ENCODE measurements at places on chromosomes 3 and 15.

- no peaks in the 10 kb centered on the region for H3K36me3 ChIP-seq
- no peaks in the 10 kb centered on the region for H3K4me1 ChIP-seq
- H3K27ac ChIP-seq, result no peak overlapping the region
- H3K4me3 ChIP-seq, result no peak overlapping the region
Measured at GRCh38 chr15:67779549-67780111, 45.7 kb upstream of the SKOR1 start.

- H3K27ac ChIP-seq, result peak overlapping the region; percentile 98
- H3K27me3 ChIP-seq, result no peaks in the 10 kb centered on the region
- no peaks in the 10 kb centered on the region for H3K36me3 ChIP-seq
Measured at GRCh38 chr3:152269056-152269830, 514 bp downstream of the MBNL1 start.

DNA sequence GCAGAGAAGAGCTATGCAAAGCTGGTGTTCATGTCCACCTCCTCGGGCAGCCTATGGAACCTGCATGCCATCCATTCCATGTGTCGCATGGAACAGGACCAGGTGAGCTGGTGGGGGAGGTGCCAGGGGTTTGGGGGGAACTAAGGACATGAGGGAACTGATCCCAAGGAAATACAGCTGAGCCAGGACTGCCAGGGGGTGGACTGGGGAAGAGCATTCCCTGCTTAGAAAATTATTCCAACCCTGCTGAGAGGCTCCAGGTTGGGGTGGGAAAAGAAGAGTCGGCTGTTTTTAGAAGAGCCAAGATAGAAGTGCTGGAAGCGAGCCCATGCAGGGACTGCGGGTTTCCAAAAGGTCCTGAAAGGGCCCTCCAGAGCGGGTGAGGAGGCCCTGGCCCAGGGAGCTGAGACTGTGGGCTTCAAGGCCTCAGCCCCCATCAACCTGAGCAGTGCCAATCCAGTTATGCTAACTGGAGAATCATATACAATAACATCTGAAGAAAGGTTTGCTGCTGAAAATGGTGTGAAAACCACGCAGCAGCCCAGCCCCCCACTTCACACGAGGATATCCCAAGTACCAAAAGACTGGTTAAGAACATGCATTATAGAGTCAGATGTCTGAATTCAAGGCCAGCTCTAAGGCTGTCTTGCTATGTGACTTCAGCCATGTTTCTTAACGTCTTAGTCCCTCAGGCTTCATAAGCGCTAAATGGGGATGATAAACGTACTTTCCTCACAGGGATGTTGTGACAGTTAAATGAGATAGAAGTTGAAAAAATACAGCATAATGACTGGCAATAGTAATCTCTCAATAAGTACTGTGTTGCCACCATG is 7.8 kb downstream of the DISP2 start:
- H3K4me1 ChIP-seq, result peaks cover 5% of the 10 kb centered on the region
- H3K27ac ChIP-seq, result no peak overlapping the region
- H3K4me3 ChIP-seq, result no peak overlapping the region

DNA sequence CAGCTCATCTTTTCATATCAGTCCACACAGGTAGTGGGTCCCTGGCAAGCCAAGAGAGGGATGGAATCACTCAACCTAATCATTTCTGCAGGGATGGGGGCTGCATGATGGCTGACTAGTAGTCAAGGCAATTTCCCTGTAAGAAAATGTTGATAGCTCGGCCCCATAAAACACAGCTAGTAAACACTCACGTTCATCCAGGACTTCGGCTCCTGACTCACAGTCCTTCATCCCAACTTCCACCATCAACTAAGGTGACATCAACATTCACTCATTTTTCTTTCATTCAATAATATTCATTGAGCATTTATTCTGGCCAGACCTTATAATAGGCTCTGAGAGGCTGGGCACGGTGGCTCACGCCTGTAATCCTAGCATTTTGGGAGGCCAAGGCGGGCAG is 4.4 kb upstream of the ACAP2 start:
- H3K4me1 ChIP-seq, result no peaks in the 10 kb centered on the region
- DNase-seq, result no peak
- no peaks in the 10 kb centered on the region for H3K27me3 ChIP-seq
- no peak overlapping the region for H3K27ac ChIP-seq
- no peak overlapping the region for H3K4me3 ChIP-seq
- H3K36me3 ChIP-seq, result no peaks in the 10 kb centered on the region

DNA sequence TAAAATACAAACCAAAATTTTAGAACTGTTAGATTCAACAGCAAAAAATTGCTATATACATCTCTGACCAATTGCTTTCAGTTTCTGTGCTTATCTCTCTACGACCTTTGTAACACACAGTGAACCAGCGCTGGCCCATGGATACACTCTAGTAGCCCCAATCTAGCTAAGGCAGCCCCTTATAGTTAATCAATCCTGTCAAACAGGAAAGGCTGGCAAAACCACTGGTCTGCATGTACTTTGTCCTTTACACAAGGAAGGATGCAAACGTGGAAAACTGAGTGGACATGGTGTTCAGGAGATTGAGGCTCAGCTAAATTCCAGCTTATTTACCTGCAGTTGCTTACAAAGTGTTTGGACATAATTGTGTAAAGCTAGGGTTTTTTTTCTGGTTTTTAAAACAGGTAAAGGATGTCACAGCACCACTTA is 25.9 kb downstream of the ADGRG7 start:
- no peaks in the 10 kb centered on the region for H3K36me3 ChIP-seq
- no peaks in the 10 kb centered on the region for H3K4me1 ChIP-seq
- H3K27ac ChIP-seq, result no peak overlapping the region
- H3K4me3 ChIP-seq, result no peak overlapping the region

DNA sequence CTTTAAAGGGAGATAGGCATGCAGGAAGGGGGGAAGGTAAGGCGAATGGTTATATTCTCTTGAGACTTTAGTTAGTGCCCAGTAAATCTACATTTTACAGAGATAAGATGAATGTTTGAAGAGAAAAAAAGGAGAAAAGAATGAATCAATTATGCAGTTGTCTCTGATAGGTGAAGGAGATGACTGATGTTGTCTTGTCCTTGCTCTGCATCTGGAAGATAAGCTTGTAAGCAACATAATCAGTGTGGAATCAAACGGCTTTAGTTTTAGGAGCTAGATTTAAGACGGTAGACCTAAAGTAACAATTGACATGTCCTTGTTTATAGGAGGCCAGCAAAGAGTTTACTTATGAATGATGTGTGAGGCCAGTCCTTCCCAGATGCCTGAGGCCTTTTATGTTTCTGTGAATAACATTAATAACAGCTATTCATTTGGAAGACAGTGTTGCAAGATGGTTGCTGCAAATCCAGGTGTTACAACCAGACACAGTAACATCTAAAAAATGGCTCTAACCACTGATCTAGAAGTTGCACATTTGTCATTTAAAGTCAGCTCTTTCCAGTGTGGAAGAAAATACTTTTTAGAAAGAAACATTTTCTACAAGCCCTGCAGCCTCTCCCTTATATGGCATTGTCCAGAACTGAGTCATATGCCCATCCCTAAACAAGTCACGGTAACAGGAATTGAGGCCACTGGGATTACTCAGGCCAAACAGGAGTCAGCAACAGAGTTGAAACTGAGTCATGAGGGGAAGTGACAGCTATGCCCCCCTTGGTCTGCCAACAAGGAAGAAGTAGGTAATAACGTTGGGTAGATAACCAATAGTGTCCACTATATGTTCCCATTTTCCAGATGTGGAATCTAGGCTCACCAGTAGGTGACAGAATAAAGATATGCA is 77.5 kb upstream of the FBN1 start:
- no peak for DNase-seq
- no peak overlapping the region for H3K27ac ChIP-seq
- H3K4me3 ChIP-seq, result no peak overlapping the region
- no peaks in the 10 kb centered on the region for H3K36me3 ChIP-seq
- no peaks in the 10 kb centered on the region for H3K4me1 ChIP-seq

- H3K36me3 ChIP-seq, result no peaks in the 10 kb centered on the region
- H3K27me3 ChIP-seq, result no peaks in the 10 kb centered on the region
- H3K27ac ChIP-seq, result no peak overlapping the region
Measured at GRCh38 chr3:182889948-182890629, 90.2 kb downstream of the DCUN1D1 start.

DNA sequence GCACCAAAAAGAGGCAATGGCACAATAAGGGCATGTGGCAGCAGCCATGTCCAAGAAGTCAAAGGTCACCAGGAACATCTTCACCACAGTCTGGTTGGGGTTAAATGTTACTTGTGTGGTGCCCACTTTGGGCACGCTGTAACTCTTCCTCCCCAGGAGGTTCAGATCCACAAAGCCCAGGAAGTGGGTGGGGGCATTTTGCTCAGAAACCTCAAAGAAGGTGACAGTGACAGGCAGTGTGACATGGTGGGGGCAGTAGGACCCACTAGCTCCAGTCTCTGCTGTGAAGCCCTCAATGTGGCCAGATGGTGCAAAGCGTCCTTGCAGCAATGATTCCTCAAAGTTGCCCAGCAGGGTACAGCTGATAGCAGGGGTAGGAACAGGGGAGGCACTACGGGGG is 5.8 kb downstream of the ZNF80 start:
- no peaks in the 10 kb centered on the region for H3K27me3 ChIP-seq
- H3K4me3 ChIP-seq, result no peak overlapping the region
- no peaks in the 10 kb centered on the region for H3K36me3 ChIP-seq
- DNase-seq, result no peak
- no peak overlapping the region for H3K27ac ChIP-seq
- no peaks in the 10 kb centered on the region for H3K4me1 ChIP-seq

GRCh38 chr15:72368325-72368724 is 7.5 kb downstream of the HEXA start:
- DNase-seq, result no peak
- H3K27me3 ChIP-seq, result no peaks in the 10 kb centered on the region
- peaks cover 3% of the 10 kb centered on the region for H3K4me1 ChIP-seq

GRCh38 chr15:53296603-53297002 is 462.9 kb downstream of the WDR72 start:
- no peak for DNase-seq
- no peak overlapping the region for H3K4me3 ChIP-seq
- no peaks in the 10 kb centered on the region for H3K36me3 ChIP-seq
- no peaks in the 10 kb centered on the region for H3K27me3 ChIP-seq
- no peak overlapping the region for H3K27ac ChIP-seq

GRCh38 chr3:148146241-148146640 is 551.5 kb upstream of the AGTR1 start:
- no peak overlapping the region for H3K4me3 ChIP-seq
- H3K4me1 ChIP-seq, result no peaks in the 10 kb centered on the region
- no peak overlapping the region for H3K27ac ChIP-seq
- no peak for DNase-seq
- no peaks in the 10 kb centered on the region for H3K27me3 ChIP-seq
- H3K36me3 ChIP-seq, result no peaks in the 10 kb centered on the region

DNA sequence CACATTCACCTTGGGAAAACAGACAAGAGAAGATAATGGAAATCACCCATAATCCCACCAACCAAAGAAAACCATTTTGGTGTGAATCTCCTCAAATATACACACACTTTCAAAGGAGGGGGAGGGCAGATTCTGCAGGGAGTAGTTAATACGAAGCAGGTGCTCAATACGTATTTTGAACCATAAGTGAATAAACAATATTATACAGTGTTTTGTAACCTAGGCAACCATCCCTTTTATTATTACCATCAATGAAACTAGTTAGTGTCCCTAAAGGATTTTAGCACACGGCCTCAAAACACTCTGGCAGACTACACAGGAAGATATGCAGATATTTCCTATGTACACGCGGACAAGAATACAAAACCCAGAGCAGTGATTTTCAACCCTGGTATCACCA is 6.1 kb downstream of the OSBPL10 start:
- no peaks in the 10 kb centered on the region for H3K27me3 ChIP-seq
- H3K36me3 ChIP-seq, result no peaks in the 10 kb centered on the region
- no peaks in the 10 kb centered on the region for H3K4me1 ChIP-seq
- DNase-seq, result no peak
- H3K4me3 ChIP-seq, result no peak overlapping the region
- no peak overlapping the region for H3K27ac ChIP-seq

GRCh38 chr3:127822682-127823425 is 539 bp upstream of the MGLL start:
- DNase-seq, result no peak
- H3K4me1 ChIP-seq, result peaks cover 8% of the 10 kb centered on the region
- peak overlapping the region; percentile 72 for H3K4me3 ChIP-seq
- H3K27ac ChIP-seq, result peak overlapping the region; percentile 73
- H3K36me3 ChIP-seq, result no peaks in the 10 kb centered on the region
- no peaks in the 10 kb centered on the region for H3K27me3 ChIP-seq

DNA sequence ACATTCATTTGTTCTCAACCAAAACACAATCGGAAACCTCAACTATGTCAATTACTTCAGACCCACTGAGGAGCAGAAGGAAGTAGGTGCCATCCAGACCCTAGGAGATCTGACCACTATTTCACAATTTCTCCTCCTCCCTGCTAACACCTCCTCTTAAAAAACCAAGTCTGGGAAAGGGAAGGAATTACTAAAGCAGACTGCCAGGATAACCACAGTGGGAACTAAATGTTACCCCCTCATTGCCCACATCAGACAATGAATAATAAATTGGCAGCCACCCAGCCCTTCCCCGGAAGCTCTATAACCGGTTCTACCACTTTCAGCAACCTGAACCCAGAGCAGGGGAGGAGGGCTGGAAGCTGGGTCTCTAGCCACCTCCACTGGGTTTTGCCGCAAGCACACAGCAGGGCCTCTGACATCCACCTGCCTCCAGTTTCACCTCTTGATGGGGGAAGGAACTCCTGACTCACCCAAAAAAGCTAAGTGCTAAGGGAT is 17.6 kb downstream of the C15orf62 start:
- peak overlapping the region; percentile 80 for H3K27ac ChIP-seq
- no peaks in the 10 kb centered on the region for H3K36me3 ChIP-seq
- H3K27me3 ChIP-seq, result no peaks in the 10 kb centered on the region
- DNase-seq, result peak; percentile 86
- H3K4me1 ChIP-seq, result peaks cover 22% of the 10 kb centered on the region

DNA sequence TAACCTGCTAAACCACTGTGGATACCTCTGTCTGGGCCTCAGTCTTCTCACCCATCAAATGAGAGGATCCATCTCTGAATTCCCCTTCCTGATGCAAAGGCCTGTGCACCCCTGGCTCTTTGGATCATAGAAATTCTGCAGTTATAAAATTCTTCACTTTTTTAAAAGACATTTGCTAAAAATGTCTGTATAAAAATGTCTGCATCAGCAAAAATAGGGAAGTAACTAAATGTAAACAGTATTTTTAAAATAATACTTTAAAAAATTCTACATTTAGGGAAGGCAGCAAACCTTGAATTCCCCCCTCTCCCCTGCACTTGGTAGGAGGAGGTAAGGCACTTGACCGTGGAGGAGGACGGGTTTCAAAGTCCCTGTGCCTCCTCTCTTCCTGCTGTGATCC is 25.6 kb upstream of the TRIM59 start:
- no peaks in the 10 kb centered on the region for H3K4me1 ChIP-seq
- no peak overlapping the region for H3K4me3 ChIP-seq
- H3K36me3 ChIP-seq, result no peaks in the 10 kb centered on the region
- H3K27me3 ChIP-seq, result no peaks in the 10 kb centered on the region
- H3K27ac ChIP-seq, result no peak overlapping the region

DNA sequence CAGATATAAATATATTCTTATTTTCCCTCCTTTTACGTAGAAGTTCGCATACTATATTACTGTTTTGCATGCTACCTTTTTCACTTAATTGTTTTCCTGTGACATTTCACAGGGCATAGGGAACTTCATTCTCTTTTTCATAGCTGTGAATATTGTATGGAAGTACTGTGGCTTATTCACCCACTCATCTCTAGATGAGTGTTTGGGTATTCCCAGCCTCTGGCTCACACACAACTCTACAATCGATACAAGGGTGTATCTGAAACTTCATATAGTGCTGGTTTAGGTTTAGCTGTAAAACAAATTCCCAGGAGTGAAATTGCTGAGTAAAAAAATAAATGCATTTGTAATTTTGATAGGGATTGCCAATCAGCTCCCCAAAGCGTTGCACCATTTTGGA is 55.3 kb upstream of the MAGI1 start:
- H3K27ac ChIP-seq, result no peak overlapping the region
- no peaks in the 10 kb centered on the region for H3K4me1 ChIP-seq
- no peaks in the 10 kb centered on the region for H3K36me3 ChIP-seq
- H3K4me3 ChIP-seq, result no peak overlapping the region

All from prostate gland (tissue), 2 donors.